ENCODE measurements at places on chromosomes 5 and 9. TPM values are rescaled to one million over a fixed set of nuclear protein-coding genes. Genes with fewer than 3 reads are reported as not detected.

TEK gene
- total RNA-seq = 4.4 TPM

PCDHGB4 gene
- 14.8 TPM for total RNA-seq

DNA sequence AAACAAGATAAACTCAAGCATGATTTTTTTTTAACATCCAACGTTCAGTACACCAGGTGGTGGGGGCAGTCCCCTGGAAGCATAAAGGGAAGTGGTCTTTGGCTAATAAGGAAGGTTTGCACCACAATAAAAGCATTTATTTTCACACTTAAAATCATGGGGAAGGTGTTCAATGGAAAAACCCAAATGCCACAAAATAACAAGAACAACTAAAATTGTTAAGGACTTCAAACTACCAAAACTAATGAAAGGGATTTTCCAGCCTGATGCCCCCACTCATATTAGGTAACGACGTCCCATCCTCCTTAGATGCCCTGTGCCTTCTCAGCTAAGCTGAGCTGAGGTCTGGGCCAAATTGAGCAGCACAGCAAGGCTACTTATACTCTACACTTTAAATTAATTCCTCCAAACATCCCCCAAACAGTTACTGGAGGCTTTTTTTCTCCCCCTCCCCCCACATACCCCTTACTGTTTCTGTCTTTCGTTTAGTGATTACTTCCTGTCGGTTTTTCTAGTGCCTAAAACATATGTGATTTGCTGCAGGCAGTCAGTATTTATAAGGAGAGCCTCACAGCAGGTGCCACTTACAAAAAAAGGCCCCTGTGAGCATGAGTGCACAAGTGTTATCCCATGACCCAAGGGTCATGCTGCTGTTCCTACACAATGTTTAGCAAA is 259.7 kb upstream of the ZNF608 start:
- ATAC-seq = no peak

DNA sequence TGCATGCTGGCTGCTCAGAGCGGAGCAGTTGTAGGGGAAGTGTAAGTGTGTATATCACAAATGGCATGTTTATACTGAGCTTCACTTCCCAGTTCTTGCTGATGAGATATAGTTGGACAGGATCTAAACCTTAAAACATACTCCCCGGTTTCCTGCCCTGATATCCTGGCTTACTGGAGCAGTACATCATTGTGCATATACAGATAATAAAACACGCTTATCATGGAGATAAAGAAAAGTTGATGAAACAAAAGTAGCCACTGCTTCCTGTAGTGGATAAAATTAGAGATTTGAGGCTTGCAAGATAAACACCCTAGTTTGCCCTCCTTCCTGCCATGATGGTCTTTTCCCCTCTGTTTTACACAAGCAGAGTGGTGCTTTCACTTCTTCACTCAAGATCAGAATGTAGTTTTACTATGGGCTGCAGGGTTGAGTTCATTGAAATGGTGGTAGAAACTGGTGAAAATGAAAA is 15.0 kb downstream of the NPR3 start:
- ATAC-seq = no peak

GRCh38 chr5:62460578-62460983 is 48.0 kb downstream of the IPO11 start:
- no peak for ATAC-seq

- no peak for ATAC-seq
Measured at GRCh38 chr5:135051399-135051798, 17.4 kb upstream of the PITX1 start.

- no peak for ATAC-seq
Measured at GRCh38 chr9:16825331-16825725, 45.1 kb downstream of the BNC2 start.

GRCh38 chr5:143914756-143915155 is 102.8 kb downstream of the HMHB1 start:
- no peak for ATAC-seq
